ENCODE measurements at places on chromosomes 3 and 15. TPM values are rescaled to one million over a fixed set of nuclear protein-coding genes. Genes with fewer than 3 reads are reported as not detected.

Gene LRRIQ4
- total RNA-seq: 0.13 TPM

Gene TPRG1
- 1.0 TPM for total RNA-seq

Gene GUCA1C
- not detected for total RNA-seq

Gene TMEM207
- not detected for total RNA-seq

Gene TOPBP1
- total RNA-seq: 98.7 TPM

DNA sequence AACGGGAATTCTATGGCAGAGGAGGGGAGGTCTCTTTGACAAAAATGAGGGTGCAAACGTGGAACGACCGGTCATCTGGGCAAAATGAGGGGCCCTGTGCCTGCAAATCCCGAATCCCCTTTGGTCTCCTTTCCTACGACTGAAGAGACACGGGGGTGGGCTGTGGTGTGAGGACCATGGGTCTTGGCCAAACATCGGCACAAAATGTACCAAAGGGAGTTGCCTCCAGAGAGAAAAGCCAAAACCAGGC, 498 bp downstream of the ZNF280D start:
- DNase-seq: no peak

GRCh38 chr3:138381950-138382715, 33.8 kb downstream of the MRAS start:
- DNase-seq: no peak

GRCh38 chr3:150925751-150926201, 20.5 kb upstream of the MINDY4B start:
- DNase-seq: peak; percentile 67

- DNase-seq: no peak
Observed at GRCh38 chr3:139226731-139227130, 117.1 kb upstream of the MRPS22 start.

- DNase-seq: no peak
Observed at GRCh38 chr3:151425627-151426340, 35.1 kb downstream of the IGSF10 start.

DNA sequence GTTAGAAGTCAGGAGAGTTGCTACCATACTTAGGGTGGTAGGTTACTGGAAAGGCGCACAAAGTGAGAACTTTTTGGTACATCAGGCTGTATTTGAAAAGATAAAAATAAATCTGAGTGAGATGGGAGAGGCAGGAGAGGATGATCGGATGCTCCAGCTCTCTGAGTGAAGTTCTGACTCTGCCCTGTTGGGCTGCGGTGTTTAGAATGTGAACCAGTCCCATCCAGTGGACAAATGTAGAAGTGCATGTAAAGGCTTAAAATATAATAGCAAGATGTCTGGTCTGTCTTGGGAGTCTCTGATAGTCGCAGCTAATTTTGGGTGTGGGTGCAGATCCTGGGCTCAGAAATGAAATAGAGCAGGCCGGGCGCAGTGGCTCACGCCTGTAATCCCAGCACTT, 30.4 kb downstream of the ACKR2 start:
- DNase-seq: peak; percentile 56

- DNase-seq: no peak
Observed at GRCh38 chr3:54273791-54274190, 151.4 kb downstream of the CACNA2D3 start.

GRCh38 chr3:36774052-36774451, 9.7 kb upstream of the DCLK3 start:
- DNase-seq: no peak

GRCh38 chr3:23100106-23100505, 103.0 kb upstream of the UBE2E2 start:
- no peak for DNase-seq

GRCh38 chr3:151878465-151878864, 5.0 kb downstream of the SUCNR1 start:
- DNase-seq: no peak

GRCh38 chr15:40932649-40933516, 3.7 kb downstream of the DLL4 start:
- no peak for DNase-seq
